ENCODE measurements at places on chromosomes 1 and 21.

- DNase-seq = no peak
Observed at GRCh38 chr1:222071387-222071786, 329.5 kb upstream of the DUSP10 start.

DNA sequence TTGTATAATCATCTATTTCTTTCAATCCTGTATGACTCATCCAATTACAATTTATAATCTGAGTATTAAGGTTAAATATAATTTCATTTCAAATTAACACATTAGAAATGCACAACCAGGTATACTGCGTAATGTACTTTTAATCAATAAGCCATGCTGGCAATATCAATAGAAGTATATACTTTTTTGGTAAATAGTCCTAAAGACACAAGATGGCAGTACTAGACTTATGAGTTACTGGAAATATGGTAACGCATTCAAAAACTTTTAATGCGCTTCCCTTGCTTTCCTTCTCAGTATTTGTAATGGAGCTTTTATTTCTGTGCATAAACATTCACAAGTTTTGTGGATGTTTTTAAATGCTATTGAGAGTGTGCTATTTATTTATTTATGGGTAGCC, 1162.0 kb upstream of the TMPRSS15 start:
- DNase-seq = no peak

GRCh38 chr1:93963585-93963984, 54.4 kb upstream of the GCLM start:
- no peak for DNase-seq

DNA sequence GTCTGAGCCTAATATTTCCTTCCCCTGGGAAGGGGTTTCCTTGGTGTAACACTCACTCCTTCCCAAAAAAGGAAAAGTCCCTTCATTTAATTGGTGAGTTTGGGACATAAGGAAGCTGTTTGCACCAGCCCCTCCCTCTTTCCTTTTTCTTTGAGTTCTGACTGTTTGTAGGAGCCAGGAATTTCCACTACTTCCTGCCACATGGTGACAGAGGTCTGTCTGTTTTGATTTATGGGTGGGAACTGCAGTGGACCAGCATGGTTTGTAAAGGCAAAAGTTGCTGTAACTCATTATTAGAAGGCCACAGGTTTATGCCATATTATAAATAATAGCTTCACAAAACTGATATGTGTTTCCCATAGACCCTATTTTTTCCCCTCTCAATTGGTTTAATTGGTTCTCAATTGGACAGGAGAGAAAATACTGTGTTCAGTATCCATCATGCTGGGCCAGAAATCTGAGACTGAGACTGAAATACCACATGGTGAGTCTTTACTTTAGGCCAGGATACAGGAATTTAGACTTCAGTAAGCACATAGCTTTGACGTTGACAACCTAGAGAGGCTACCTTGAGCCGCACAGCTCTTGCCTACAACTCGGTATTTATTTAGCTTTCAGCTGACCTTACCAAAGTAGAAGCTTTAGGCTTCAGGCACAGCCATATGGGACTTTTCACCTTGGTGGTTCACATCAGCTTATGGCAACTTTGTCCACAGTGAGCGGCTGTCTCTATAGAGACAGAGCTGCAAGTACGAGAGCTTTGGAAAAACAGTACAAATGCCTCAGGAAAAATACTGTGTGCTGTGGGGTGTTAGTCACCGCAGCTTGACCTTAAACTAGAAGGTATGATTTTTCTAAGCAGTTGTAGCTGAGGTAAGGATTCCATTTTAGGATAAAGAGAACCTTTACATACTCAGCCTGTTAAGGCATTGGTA, 40.0 kb upstream of the RGS7 start:
- DNase-seq = no peak

DNA sequence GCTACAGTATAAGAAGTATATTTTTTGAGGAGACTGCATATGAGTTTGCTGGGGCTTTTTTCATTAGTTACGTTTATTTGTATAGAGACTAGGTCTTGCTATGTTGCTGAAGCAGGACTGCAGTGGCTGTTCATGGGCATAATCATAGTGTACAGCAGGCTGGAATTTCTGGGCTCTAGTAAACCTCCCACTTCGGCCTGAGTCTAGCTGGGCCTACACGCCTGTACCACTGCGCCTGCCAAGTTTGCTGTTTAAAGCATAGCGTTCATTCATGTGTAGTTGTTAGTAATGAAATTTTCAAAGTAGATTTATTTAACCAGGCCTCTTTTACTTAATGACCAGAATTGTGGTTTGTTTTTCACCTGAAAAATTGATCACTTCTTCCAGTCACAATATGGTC, 33.8 kb downstream of the HS2ST1 start:
- DNase-seq = no peak

DNA sequence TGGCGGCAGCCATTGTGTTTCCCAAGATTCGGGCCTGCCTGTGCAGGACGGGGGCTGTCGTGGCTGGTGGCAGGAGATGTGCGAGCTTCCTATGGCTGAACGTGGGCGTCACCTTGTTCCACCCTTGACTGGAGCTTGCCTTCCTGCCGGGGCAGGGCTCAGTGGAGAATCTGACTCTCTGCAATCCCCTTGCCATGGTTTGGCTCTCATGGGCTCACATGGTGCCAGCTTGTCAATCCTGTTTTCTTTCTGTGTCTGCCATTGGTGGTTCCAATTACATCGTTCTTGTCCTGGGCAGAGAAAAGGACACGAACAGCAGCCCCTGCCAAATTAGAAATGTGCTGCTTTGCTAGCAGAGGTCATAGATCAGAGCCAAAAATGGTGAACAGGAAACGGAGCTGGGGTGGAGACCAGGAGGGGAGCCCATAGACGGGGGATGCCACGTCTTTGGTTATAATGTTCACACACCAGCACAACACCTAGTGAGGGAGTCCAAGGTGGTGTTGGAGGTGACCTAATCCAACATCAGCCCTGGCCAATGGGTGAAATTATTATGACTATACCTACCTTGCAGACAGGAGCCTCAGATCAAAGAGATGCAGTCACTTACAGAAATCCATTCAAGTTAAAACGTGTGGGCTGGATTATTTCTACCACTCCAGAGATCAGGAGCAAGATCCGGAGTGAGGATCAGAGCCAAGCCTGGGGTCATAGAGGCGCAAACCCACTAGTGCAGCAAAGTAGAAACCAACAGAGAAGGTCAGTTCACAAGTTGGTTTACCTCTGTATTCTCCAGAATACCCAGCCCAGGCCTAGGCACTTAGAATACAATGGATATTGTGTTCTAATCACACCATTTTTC, 253.1 kb downstream of the SIPA1L2 start:
- no peak for DNase-seq

GRCh38 chr1:222926566-222926965, 111.7 kb downstream of the DISP1 start:
- DNase-seq = no peak

GRCh38 chr21:35900539-35900938, 159.8 kb downstream of the SETD4 start:
- no peak for DNase-seq

Measured in fibroblast of skin of left quadriceps (primary cell).